ENCODE measurements at places on chromosomes 3 and 15.

DNA sequence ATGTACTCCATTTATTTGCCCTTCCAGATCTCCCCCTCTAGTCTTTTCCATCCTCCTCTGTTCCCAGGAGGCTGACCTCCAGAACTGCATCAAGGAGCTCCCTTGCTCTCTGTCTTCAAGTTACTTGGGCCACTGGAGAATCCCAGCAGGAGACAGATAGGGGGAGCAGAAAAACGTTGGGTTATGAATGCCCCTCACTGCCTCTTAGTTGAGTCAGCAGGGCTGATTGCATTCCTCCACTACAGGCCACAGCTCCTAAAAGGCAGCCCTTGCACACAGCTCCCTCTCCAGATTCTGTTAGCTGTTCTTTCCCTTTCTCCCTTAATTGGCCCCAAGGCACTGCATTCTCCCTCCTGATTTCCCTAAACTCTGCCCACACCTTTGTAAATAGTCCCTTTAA, 12.4 kb upstream of the CEP152 start:
- peak; percentile 47 for DNase-seq

- no peak for DNase-seq
Measured at GRCh38 chr3:50978991-50979667, 304.4 kb downstream of the DOCK3 start.

DNA sequence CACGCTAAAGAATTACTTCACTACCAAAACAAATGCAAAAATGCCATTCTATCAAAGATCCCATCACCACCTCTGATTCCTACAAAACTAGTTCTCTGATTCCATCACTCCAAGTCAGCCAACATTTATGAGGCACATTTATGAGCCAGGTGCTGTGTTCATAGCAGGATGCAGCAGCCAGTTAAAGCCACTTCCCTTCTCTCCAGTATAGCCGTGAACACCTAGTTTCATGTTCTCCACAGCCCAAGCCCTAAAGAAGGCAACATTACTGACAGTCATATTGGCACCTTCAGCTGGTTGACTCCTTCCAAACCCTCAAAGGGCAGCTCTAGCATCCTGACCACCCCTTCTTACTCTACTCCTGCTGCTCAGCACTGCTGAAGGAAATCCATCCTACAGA, 36.4 kb downstream of the RYK start:
- no peak for DNase-seq

DNA sequence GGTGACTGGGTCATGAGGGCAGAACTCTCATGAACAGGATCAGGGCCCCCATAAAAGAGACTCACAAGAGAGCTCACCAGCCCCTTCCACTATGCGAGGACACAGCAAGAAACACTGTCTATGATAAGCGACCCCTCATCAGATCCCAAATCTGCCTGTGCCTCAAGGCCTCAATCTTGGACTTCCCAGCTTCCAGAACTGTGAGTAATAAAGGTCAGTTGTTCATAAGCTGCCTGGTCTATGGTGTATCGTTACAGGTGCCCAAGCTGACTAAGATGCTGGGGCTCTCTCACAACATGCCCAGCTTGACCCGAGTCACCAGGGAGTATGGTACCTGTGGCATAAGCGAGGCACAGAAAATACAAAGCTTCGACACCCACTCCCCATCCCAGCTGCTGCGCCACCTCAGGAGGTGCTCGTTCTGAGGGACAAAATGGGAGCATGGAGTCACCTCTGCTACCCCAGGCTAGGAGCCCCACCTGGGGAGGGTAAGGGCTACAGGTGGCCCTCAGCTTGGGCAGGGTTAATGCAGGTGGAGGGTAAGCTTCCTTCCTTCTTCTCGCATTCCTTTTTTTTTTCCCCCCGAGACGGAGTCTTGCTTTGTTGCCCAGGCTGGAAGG, 234.1 kb downstream of the ADAMTS17 start:
- no peak for DNase-seq

DNA sequence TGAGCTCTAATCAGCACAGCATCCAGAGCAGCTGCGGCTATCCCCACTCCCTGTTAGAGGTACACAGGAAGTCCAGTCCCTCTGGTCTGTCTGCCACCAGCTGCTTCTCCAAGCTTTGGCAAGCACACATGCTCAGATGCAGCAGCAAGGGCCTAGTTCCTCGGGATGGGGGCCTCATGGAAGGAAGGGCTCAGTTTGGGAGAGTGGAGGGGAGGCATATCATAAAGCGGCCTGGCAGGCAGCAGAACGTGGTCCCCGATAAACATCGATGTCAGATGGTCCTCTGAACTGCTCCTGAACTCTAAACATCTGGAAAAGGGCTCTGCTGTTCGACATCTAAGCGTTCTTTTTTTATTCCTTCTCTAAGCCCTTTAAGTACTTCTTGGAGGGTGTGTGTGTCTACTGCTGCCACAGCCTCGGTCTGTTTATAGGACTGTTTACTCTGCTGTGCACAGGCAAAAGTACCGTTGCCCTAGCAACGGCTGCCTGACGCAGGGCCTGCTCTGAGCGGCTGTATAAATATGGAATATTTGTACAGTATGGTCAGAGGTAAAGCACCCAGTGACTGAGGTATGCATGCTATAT, 74.6 kb downstream of the PRICKLE2 start:
- no peak for DNase-seq

GRCh38 chr3:33317963-33318709, 40.9 kb downstream of the FBXL2 start:
- no peak for DNase-seq

- peak; percentile 48 for DNase-seq
Measured at GRCh38 chr3:129441215-129441614, 1.2 kb downstream of the IFT122 start.

GRCh38 chr3:33919312-33920120, 121.1 kb downstream of the PDCD6IP start:
- DNase-seq: no peak

- DNase-seq: peak; percentile 70
Measured at GRCh38 chr3:193572426-193572908, 17.8 kb upstream of the ATP13A4 start.

DNA sequence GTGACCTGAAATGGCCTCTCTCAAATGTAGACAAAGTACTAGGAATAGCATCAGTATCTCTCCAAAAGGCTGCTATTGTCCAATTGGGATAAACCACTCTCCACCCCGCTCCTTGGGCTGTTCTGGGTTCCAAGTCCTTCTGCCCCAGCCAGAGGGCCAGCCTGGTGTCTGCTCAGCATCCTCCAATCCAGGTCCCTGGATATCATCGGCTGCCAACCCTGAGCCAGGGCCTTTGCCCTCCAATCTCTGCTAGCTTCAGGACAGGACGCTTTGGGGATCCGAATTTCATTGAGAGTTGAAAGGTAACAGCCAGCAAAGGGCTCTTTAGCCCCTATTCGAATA, 119.3 kb upstream of the ADPGK start:
- no peak for DNase-seq

GRCh38 chr15:70201425-70201775, 103.7 kb upstream of the TLE3 start:
- DNase-seq: peak; percentile 62

- DNase-seq: no peak
Measured at GRCh38 chr3:152030320-152030719, 156.9 kb downstream of the SUCNR1 start.

- peak; percentile 33 for DNase-seq
Measured at GRCh38 chr3:53161820-53162671, 1.0 kb downstream of the PRKCD start.

Measured in NCI-H526 treated with DMSO at 0.1 percent for 48 hours (cell line).